Vagina (tissue), 2 donors: ENCODE measurements at places on chromosomes 11 and 22. TPM values are rescaled to one million over a fixed set of nuclear protein-coding genes. Genes with fewer than 3 reads are reported as not detected.

Gene FGF19
- not detected for total RNA-seq

Gene PELI3
- total RNA-seq = 21.6 TPM

Gene PHLDB1
- total RNA-seq = 119 TPM

Gene HIC2
- total RNA-seq = 3.9 TPM

Gene PRG2
- not detected for total RNA-seq

Gene C1QTNF5
- total RNA-seq = 32.2 TPM

Gene LZTR1
- total RNA-seq = 61.9 TPM
